ENCODE measurements at places on chromosomes 1 and 21. TPM values are rescaled to one million over a fixed set of nuclear protein-coding genes. Genes with fewer than 3 reads are reported as not detected.

Gene S100A6
- total RNA-seq = 354 TPM

Gene LCE1C
- not detected for total RNA-seq

Gene KCNJ9
- not detected for total RNA-seq

Gene LCE1E
- not detected for total RNA-seq

Gene MTMR11
- 3.3 TPM for total RNA-seq

Gene NUDT4B
- total RNA-seq = 29.9 TPM

Gene C8B
- total RNA-seq = not detected

Gene BTG2
- 5.2 TPM for total RNA-seq

Gene MLLT11
- total RNA-seq = 2.9 TPM

Gene LCE1A
- not detected for total RNA-seq

Gene GNAT2
- 0.15 TPM for total RNA-seq

Gene ALX3
- total RNA-seq = not detected

Gene CDC42
- 401 TPM for total RNA-seq

Gene RAB29
- total RNA-seq = 39.3 TPM

Data from melanocyte of skin (primary cell).